GM12878 (cell line): ENCODE measurements at places on chromosomes 11 and 22.

DNA sequence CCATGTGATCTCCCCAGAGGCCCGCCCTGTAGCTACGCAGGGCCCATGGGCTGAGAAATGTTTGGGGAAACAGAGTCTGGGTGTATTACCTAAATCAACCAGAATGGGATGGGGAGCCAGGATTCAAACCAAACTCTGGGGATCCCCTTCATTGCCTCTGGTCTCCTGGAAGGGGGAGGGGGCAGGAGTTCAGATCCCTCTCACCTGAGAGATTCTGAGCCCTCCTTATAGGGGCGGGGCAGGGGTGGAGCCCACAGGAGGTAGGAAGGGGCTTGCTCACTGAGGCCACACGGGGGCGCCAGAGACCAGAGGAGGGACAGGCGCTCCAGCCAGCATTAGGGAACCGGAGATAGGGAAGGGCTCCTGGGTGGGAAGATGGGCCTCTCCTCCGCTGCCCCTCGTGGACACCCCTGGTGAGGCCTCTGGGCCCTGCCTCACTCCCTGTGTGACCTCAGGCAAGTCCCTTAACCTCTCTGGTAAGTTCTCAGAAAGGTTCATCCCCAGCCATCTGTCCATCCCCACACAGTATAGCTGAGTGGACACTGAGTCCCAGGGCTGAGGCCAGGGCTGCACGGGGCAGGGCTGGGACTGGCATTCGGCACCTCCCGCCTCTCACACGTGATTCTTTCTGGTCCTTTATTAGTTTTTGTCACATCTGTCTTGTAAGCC lies 2.7 kb upstream of the CDC42BPG start:
- DNase-seq, result no peak

DNA sequence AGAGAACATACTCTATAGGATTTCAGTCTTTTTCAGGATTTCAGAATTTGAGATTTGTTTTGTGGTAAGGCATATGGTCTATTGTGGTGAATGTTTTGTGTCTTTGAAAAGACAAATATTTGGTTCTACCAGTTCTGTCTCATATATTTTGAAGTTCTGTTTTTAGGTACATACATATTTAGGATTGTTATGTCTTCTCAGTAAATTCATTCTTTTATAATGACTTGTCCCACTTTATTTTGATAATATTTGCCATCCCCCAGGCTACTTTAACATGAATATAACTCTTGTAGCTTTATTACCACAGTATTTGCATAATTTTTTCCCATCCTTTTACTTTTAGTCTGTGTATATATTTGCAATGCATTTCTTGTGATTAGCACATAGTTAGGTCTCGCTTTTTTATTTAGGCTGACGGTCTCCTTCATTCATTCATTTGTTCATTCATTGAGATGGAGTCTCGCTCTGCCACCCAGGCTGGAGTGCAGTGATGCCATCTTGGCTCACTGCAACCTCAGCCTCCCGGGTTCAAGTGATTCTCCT lies 32.1 kb downstream of the MTMR3 start:
- DNase-seq, result no peak

GRCh38 chr22:32986766-32987040 lies 71.5 kb downstream of the SYN3 start:
- DNase-seq, result no peak

GRCh38 chr11:48025293-48025983 lies 45.1 kb downstream of the PTPRJ start:
- no peak for DNase-seq

DNA sequence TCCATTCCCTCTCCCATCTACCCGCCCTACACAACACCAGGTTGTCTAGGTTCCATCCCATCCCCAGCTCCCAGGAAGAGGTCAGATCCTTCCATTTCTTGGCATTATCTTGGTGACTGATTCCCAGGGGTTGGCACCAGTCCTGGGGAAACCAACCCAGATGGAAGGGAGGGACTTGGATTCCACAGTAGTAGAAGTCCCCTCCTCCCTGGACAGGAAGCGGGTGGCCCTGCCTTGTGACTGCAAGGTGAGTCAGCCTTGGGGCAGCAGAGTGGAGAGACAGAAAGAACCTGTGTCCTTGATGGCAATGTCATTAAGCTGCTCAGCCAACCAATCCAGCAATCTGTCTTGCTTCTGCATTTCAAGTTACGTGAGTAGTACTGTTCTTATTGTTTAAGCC lies 26.5 kb downstream of the SYT13 start:
- no peak for DNase-seq

- DNase-seq, result no peak
Measured at GRCh38 chr11:65553301-65554001, 4.7 kb downstream of the LTBP3 start.

- no peak for DNase-seq
Measured at GRCh38 chr11:7612661-7613393, 60.5 kb downstream of the CYB5R2 start.

DNA sequence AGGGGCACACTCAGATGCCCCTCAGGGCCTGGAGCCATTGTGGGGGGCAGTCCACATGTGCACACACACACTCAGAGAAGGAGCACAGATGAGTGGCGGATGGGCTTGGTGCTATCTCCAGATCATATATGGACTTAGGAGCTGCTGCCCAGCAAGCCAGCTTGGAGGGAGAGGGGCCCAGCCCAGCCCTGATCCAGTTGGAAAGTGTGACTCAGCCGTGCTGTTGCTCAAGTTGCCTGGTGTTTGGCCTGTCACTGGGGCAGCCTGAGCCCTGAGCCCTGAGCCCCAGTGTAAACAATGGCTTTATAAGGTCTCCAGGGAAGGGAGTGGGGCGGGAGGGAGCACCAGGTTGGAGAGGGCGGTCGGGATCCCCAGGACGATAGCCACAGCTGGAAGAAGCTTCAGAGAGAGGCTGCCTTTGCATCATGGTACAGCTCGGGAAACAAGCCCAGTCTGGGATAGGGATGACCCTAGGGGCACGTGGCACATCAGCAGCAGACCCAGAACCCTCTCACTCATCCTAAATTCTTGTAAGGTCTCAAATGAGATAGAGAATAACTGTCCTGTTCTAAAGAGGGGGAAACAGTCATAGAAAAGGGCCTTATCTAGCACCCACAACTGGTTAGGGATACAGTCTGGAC lies 4.8 kb downstream of the SELENOM start:
- no peak for DNase-seq

- no peak for DNase-seq
Measured at GRCh38 chr11:82864268-82864667, 36.0 kb downstream of the PRCP start.

- DNase-seq, result no peak
Measured at GRCh38 chr11:70049045-70049444, 29.1 kb upstream of the ANO1 start.

DNA sequence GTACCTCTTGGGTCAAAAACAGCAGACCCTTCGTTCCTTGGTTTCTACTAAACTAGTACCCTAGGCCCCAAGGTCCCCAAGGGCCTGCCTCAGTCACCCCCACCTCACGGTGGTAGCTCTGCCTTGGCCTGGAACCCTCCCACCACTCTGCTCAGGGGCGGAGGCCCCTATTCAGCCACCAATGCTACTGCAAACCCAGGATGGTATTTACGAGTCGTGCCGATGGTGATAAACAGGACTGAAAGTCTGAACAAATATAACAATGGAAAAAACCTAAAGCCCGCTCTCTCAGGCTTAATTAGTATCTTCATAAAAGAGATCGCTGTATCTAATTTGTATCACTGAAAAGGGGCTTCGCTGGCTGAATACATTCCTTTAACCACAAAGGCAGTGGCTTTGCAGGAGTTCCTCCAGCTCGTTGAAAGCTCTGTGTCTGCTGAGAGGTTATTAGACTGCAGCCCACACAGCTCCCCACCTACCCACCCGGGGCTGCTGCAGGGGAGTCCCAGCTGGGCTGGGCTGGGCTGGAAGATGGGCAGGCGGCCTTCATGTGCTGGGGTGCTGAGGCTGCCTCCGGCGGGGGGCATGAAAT lies 15.2 kb downstream of the SHISAL1 start:
- no peak for DNase-seq

GRCh38 chr22:37560608-37561211 lies 430 bp downstream of the CDC42EP1 start:
- DNase-seq, result no peak

DNA sequence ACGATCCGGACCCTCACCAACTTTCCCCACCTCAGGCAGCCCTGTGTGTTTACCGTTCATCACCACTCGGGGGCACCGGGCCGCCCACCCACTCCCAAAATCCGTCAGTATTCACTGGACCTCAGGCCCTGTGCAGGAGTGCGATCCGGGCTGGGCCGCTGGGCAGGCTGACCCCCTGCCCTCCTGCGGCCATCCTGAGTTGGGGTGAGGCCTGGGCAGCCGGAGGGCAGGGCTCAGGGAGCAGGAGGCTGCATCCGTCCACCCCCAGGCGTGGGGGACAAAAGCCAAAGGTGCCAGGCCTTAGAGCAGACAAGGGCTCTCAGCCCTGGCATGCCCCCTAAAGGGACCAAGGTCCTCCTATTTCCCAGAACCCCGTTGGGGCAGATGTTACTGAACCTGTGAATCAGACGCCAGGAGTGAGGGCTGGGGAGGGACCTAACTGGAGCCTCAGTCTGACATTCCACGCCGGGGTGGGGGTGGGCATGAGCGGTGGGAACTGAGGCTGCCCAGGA lies 16.8 kb upstream of the TMEM191C start:
- DNase-seq, result no peak

- no peak for DNase-seq
Measured at GRCh38 chr11:115244296-115244695, 259.9 kb downstream of the CADM1 start.

- no peak for DNase-seq
Measured at GRCh38 chr22:20299746-20300136, 20.1 kb downstream of the DGCR6L start.

GRCh38 chr11:114187173-114187572 lies 109.0 kb upstream of the NNMT start:
- DNase-seq, result no peak

DNA sequence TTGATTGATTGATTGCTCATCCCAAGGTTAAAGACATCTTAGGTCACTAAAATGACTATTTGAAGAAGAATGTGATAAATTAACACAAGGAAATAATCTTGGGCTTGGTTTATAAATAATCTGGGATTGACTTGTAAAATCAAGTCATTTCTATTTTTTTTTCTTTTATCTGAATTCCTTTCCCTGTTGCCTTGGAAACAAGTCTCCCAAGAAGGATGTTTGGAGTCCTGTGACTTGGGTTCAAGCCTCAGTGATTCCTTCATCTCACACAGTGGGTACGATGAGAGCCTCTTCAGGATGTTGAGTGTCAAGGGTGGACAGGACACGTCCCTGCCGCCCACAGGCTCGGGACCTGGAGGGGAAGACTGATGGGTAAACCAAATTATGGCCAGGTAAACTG lies 98.2 kb upstream of the CRYBB3 start:
- no peak for DNase-seq

- DNase-seq, result no peak
Measured at GRCh38 chr22:42365111-42365865, 66.9 kb downstream of the NFAM1 start.

DNA sequence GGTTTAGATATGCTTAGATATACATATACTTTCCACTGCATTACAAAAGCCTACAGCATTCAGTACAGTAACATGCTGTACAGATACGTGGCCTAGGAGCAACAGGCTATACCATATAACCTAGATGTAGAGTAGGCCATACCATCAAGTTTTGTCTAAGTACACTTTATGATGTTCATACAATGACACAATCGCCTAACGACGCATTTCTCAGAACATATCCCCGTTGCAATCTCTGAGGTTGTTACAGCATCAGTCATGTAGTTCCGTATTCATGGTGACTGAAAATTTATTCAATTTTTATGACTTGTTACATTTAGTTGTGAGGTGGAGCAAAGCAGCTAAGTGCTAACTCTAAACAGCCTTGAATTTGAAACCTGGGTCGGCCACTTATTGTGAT lies 6.7 kb downstream of the ZBTB44 start:
- no peak for DNase-seq

DNA sequence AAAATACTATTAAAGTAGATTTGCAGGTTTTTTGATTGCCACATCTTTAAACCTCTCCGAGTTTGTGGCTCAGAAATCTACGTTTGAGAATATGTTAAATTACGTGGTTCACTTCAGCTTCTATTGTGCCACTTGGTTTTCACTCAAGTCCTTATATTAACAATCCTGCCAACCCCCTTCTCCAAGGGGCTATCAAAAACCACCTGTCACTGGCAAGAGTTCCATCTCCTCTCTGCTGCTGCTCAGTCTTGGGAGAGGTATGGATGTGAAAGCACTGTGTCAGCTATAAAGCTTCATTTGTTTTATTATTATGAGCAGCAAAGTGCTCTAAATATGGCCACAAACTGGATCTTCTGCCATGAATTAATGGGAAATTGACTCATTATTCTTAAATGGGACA lies 197.5 kb upstream of the NARS2 start:
- no peak for DNase-seq

GRCh38 chr11:26087120-26087935 lies 244.6 kb upstream of the ANO3 start:
- peak; percentile 56 for DNase-seq

- no peak for DNase-seq
Measured at GRCh38 chr22:48743601-48744282, 1083.9 kb downstream of the BRD1 start.

DNA sequence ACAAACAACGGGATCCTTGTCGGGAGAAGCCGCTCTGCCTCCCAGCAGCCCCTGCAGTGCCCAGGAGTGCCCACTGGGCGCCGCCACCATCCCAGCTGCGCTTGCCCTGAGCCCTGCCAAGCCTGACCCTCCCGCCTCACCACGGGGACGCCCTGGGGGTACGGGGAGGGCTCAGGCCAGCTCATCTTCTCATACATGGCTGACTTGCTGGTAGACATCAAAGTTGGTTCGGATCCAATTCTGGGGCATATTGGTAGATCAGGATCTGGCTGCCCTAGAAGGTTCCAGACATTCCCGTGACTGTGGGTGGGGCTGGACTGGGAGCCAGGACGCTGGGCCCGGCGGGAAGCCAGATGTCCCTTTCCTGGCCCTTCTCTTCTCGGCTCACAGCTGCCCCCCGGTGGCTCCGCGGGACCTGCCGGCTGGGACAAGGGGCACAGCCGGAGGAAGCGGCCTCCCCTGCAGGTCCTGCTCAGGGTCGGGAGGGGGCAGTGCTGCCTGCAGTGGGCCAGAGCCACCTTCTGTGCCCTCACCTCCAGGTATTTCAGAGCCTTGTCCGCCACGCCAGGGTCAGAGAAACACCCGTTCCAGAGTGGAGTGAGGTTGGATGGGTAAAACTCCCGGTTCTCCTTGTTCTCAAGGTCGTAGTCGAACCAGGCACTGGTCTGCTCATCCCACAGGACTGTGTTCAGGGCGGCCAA lies 10.6 kb upstream of the TREH start:
- DNase-seq, result no peak

GRCh38 chr22:36177160-36177559 lies 16.6 kb upstream of the APOL3 start:
- DNase-seq, result no peak
